Caco-2 (cell line): ENCODE measurements at places on chromosomes 5 and 9. TPM values are rescaled to one million over a fixed set of nuclear protein-coding genes. Genes with fewer than 3 reads are reported as not detected.

DNA sequence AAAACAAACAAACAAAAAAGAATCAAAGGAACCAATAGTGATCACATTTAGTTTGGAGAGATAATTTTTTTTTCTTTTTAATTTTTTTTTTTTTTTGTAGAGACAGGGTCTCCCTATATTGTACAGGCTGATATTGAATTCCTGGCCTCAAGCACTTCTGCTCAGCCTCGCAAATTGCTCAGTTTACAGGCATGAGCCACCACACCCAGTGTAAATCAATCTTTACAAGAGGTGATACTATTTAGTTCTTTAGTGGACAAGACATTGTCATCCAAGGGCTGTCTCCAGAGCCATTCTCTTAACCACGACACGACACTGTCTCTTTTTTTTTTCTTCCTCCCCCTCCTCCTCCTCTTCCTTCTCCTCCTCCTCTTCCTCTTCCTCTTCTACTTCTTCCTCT lies 29.6 kb downstream of the ERAP2 start:
- DNase-seq, result no peak

The DMRTA1 gene
- total RNA-seq, result 0.07 and 0.14 TPM in 2 replicates

The C5orf52 gene
- not detected in 2 replicates for total RNA-seq

DNA sequence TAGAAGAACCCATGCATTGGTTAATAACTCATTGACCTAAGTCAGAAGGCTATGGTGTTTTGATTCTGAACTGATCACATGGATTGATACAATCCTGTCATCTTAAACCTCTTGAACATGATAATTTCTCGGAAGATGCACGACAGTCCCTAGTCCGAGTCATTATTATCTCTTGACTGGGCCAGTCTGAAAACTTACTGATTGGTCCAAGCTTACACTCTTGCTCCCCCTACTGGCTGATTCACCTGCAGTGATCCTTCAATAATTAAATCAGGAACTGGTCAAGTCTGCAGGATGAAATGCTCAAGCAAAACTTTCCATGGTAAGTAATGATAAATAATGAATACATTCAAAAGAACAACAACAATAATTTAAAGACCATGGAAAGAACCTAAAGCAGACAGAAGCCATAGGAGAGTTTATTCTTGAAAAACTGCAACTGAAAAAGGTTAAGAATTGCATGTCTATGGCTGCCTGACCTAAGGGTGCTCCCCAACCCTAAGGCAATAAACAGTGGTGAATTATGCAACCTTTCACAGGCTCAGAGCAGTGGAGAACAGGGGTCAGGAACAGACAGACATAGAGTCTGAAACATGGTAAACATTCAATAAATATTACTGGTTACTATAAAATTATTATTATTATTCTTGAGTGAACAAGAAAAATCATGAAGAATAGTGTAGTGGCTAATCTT lies 79.3 kb downstream of the BRINP1 start:
- DNase-seq, result peak; percentile 63

The C8G gene
- 0.77 and 1.3 TPM in 2 replicates for total RNA-seq

DNA sequence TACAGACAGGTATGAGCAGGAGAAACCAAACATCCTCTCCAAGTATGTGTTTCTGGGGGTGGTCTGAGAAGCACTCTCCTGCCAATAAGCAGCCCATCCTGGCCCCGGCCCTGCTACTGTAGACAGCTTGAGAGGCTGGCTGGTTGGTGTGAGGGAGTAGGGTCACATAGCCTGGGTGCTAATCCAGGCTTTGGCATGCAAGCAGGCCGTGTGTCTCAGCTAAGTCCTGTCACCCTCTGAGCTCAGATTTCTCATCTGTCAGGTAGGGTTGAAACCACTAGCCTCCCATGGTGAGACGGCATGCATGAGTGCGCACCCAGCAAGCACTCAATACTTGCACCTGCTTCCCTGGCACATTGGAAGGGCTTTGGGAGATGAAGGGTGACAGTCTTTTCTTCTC lies 49.8 kb upstream of the PHYKPL start:
- no peak for DNase-seq

The GDNF gene
- total RNA-seq, result not detected in 2 replicates

DNA sequence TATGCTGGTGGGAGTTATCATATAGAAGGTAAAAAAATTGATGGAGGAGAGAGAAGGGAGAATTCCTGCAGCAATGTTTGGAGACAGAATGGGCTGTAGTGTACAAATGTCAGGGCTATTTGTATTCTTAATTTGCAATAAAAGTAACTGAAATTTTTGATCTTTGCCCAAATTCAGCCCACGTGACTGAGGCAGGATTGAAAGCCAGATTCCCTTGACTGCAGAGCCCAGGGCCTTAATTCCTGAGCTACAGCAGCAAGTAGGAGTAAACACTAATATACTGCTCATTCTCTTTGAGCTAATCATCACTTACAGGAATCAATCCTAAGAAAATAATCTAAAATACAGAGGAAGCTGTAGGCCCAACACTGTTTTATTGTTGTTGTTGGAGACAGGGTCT lies 5.2 kb upstream of the ANXA6 start:
- DNase-seq, result no peak
